Hematopoietic multipotent progenitor cell treated with erythropoietin and hydrocortisone succinate and interleukin-3 and kit ligand, for 6 days (in vitro differentiated cells): ENCODE measurements at places on chromosomes 3 and 15.

- no peak for DNase-seq
These were observed 30.5 kb upstream of the ZFAND6 start for GRCh38 chr15:80028937-80029336.

GRCh38 chr15:70063980-70064379 is 33.7 kb downstream of the TLE3 start:
- DNase-seq: no peak

DNA sequence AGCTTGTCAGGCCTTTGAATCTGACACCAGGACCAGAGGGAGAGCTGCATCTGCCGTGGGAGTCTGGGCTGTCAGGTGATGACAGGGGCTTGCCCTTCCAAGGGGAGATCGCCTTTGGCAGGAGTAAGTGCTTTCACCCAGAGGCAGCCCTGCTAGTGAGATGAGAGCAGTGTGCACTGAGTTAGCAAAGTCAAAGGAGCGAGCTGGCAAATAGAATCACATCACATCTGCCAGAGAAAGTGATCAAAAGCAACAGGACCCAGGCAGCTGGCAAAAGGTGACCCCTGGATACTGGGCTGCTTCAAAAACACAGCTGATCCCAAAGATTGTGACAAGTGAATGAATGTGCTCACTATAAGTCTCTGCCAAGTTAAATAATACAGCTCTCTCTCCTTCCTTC is 36.1 kb upstream of the PYDC2 start:
- DNase-seq: no peak

GRCh38 chr3:100149130-100149529 is 34.8 kb upstream of the FILIP1L start:
- DNase-seq: no peak

GRCh38 chr3:187833799-187834578 is 88.7 kb upstream of the BCL6 start:
- DNase-seq: no peak

- peak; percentile 67 for DNase-seq
These were observed 22.0 kb upstream of the ZCWPW2 start for GRCh38 chr3:28326458-28326926.

- no peak for DNase-seq
These were observed 129.4 kb upstream of the SNTN start for GRCh38 chr3:63523100-63523499.

DNA sequence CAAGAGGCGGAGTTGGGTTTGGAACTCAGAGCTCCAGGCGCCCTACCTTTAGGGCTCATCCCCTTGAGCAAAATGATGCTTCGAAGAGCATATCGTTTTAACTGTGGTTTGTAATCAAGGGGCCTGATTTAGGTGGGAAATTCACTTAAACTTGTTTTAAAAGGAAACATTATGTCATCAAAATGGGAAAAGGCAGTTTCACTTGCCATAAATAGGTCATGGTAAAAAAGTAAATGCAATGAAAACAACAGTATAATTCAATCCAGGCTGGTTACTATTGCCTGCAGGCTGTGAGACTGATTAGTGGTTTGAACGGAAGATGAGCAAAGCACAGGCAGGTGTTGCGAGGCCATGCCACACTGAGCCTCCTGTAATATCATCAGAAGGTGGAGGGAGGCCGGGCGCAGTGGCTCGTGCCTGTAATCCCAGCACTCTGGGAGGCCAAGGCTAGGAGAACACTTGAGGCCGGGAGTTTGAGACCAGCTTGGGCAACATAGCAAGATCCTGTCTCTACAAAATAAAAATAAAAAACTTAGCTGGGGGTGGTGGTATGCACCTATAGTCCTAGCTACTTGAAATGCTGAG is 2.1 kb downstream of the HDAC11 start:
- DNase-seq: no peak

GRCh38 chr3:71492974-71493771 is 90.4 kb downstream of the FOXP1 start:
- DNase-seq: no peak

- no peak for DNase-seq
These were observed 86.8 kb downstream of the NAALADL2 start for GRCh38 chr3:174945951-174946350.
